DMS53 (cell line): ENCODE measurements at places on chromosomes 1 and 21.
A peak's percentile ranks its signal among the peaks of the same experiment; 100 is the strongest.

GRCh38 chr1:204268101-204268500, 54.3 kb upstream of the GOLT1A start:
- DNase-seq: peak; percentile 66

GRCh38 chr1:247304031-247304430, 27.6 kb downstream of the ZNF496 start:
- no peak for DNase-seq

GRCh38 chr1:33637846-33638440, 165.5 kb downstream of the ZSCAN20 start:
- DNase-seq: no peak

GRCh38 chr1:54493608-54494007, 54.4 kb upstream of the ACOT11 start:
- DNase-seq: no peak

DNA sequence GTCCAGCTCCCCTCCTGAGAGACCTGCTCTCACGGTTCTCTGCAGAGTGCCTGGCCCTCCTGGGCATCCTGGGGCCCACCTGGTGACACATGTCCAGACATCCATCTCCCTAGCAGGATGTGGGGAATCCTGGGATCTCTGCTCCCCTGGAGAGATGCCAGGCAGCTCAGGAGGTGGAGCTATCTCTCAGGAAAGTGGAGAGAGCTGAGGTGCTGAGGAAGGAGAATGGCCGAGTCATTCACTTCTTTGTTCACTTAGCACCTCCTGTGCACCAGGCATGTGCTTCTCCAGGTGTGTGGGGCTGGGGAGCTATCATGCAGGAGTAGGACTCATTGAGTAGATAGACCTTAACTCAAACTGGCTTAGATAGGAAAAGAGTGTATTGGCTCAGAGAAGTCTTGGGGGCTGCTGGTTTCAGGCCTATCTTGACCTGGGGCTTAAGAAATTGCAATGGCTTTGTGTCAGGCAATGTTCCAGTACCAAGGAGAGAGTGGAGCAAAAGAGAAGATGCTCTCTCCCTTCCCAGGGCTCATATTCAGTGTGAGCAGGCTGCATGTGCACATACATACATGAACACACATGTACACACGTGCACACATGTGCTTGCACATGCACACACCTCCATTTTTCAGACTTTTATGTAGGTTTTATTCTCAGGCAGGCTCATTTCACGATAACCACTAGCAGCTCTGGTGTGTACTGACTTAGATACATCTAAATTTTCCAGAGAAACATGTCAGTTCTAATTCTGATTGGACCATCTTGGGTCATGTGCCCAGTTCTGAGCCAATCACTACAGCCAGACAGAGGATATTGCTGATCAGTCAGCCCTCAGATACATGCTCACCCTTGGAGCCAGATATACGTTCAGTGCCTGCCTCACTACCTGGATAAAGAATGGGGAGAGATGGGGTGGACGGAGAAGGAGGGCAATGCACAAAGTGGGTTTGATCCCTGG, 437.6 kb downstream of the PTPRU start:
- DNase-seq: no peak

- no peak for DNase-seq
Measured at GRCh38 chr1:109773900-109774485, 10.3 kb upstream of the EPS8L3 start.

GRCh38 chr21:45109831-45110492, 35.6 kb downstream of the ADARB1 start:
- DNase-seq: no peak

GRCh38 chr1:43267291-43267805, 2.4 kb upstream of the TMEM125 start:
- DNase-seq: no peak

DNA sequence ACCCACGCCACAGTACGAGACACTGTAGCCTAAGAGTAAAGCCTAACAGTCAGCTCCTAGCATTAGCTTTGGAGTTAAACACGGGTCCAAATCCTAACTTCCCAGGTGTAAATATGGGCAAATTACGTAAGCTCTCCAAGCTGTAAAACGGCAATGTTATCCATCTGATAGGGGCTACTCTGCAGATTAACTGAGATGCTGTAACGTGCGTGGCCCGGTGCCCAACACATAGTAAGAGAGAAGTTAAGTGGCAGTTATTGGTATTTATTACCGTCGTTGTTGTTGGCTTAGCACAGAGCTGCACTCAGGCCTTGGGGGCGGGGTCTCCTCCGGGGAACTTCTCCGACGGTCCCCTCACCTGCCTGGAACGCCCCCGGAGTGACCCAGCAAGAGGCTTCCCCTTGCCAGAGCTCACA, 457 bp downstream of the TRAPPC3 start:
- DNase-seq: no peak

DNA sequence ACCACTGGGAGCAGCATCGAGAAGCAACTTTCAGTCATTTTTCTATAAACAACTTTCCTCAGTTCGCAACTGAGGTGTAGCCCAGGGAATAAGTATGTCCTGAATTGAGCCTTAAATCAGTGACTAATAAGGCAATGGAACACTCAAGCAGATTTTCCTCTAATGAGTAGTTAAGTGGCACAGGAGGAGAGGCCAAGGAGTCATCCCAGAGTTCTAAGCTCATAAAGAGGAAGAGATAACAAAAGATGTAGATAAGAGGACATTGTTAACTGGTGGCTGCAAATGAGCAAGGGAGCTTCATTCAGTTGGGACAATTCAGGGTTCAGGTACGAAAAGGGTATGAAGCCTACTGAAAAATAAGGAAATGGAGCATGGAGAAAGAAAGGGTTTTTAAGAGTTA, 64.5 kb downstream of the LRRC40 start:
- no peak for DNase-seq

DNA sequence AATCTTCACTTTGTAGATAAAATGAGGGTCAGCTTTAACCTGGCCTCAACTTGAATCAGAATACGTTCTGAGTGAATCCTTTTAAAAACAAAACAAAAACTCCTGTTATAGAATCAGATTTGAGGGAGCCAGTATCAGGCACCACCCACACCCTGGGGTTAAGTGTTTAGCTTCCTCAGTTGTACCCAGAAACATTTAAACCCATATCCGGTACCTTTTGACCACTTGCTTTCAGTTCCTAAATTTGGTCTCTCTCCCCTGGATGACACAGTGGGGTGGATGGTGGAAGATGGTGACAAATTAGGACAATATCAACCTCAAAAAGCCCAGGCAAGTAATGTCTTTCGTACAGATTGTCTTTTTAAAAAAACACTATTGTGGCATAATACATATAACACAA, 10.4 kb downstream of the KLHDC7A start:
- no peak for DNase-seq

GRCh38 chr1:7615138-7615537, 156.0 kb upstream of the VAMP3 start:
- DNase-seq: no peak

GRCh38 chr1:161792740-161793139, 26.6 kb downstream of the ATF6 start:
- peak; percentile 89 for DNase-seq

DNA sequence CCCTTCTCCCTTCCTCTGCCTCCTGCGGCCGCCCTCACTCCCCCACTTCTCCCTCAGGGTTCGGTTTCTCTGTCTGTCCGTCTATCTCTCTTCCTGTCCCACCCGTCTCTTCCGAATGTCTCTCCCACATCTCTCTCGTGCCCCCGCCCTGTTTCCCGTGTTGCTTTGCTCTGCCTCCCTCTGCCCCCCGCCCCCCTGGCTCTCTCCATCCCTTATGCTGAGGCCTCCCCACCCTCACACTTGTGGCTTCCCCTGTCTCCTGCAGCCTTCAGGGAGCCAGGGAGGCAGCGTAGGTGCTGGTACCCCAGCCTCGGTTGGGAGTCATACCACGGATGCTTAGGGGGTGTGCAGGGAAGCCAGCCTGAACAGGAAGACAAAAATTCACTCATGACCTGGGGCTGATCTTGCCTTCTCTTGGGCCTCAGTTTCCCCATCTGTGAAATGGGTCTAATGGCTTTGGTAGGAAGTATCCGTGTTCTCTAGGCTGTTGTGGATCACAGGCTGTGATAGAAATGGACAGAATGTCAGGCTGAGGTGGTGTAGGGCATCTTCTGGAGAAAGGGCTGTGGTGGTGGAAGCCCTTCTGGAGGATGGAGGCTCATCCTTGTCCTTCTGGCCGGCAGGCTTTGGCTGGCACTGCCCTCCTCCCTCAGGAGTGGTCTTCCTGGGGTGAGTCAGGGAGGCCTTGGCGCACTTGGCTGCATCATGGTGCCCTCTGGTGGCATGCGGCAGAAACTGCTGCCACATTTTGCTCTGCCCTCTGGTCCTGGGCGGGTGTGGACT, 55.5 kb downstream of the FOXO6 start:
- peak; percentile 88 for DNase-seq

DNA sequence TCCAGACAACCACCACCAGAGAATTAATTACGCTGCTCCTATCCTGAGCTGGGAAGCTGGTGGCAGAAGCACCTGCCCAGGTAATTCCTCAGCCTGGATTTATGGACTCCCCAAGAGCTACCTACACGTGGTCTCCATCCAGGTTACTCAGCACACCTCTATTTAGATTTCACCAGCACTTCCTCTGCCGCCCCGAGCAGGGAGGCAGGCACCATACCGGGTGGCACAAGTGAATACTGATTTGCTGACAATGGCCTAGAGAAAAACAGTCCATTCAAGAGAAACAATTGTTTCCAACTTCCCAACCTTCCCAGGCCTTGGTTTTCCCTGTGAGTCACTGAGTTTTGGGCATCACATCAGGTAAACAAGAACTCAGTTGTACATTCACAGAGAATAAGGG, 134.3 kb downstream of the MATN1 start:
- no peak for DNase-seq

GRCh38 chr1:47870946-47871676, 126.1 kb downstream of the TRABD2B start:
- peak; percentile 64 for DNase-seq

- no peak for DNase-seq
Measured at GRCh38 chr1:209829716-209830115, 1.9 kb downstream of the UTP25 start.

DNA sequence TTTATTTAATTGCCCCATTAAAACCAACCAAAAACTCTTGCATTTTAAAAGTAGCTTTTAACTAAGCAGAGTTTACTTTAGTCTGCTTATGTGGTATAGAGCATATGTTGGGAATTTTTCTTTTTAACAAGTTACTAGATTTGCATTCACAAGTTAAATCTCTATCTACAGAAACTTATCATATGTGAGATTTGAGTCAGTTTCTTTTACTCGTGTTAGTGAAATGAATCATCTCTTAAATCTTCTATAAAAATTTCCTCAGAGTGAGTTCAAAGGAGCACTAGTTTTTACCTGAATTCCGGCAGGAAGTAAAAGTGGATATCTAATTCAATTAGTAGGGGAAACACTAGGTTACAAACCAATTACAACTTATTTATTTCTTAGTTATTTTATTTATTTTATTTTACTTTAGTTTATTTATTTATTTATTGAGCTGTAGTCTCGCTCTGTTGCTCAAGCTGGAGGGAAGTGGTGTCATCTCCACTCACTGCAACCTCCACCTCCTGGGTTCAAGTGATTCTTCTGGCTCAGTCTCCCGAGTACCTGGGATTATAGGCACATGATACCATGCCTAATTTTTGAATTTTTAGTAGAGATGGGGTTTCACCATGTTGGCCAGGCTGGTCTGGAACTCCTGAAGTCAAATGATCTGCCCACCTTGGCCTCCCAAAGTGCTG, 1609.6 kb upstream of the B3GALT2 start:
- no peak for DNase-seq

DNA sequence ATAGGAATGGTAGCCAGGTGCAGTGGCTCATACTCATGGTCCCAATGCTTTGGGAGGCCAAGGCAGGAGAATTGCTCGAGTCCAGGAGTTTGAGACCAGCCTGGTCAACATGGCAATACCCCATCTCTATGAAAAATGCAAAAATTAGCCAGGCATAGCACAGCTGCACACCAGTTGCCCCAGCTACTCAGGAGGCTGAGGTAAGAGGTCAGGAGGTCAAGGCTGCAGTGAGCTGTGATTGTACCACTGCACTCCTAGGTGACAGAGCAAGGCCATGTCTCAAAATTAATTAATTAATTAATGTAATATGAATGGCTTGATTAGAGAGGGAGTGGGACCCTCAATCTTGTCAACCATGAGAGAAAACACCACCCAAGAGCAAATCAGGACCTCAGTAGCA, 198.7 kb upstream of the DUSP10 start:
- no peak for DNase-seq

- DNase-seq: peak; percentile 90
Measured at GRCh38 chr1:59967141-59967697, 40.6 kb upstream of the CYP2J2 start.

- DNase-seq: no peak
Measured at GRCh38 chr1:205805082-205805711, 7.8 kb downstream of the SLC41A1 start.

DNA sequence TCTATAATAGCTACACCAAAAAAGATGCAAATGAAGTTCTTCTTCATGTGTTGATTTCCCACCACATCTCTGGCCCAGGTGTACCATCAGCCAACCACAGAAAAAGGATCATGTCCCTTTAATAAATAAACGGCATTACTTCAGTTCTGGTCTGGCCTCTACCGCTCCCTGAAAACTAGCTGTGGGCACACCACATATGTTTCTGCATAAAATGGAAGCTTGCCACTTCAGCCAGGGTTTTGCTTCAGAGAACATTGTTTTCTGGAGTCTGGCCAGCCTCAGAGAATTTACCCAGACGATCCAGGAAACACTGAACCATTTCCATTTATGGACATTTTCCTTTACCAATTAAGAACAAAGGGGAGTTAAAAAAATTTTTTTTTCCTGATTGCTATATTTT, 5.8 kb upstream of the LAMC2 start:
- DNase-seq: peak; percentile 40

DNA sequence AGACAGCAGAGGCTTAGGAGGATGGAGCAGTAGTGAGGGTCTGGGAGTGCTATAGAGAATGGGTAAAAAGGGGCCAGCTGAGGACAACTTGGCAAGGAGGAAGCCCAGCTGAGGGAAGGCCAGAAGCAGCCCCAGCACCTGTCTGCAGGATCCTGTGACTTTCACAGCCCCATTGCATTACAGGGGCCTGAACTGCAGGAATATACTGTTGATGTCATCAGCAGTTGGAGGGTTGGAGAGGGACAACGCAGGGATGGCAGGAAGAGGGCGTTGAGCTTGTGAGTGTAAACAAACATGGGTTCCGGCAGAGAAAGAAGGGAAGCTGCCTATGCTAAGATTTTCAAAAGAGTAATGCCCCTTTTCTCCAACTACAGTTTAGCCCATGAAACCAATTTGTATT, 628.5 kb downstream of the SMYD3 start:
- peak; percentile 40 for DNase-seq

DNA sequence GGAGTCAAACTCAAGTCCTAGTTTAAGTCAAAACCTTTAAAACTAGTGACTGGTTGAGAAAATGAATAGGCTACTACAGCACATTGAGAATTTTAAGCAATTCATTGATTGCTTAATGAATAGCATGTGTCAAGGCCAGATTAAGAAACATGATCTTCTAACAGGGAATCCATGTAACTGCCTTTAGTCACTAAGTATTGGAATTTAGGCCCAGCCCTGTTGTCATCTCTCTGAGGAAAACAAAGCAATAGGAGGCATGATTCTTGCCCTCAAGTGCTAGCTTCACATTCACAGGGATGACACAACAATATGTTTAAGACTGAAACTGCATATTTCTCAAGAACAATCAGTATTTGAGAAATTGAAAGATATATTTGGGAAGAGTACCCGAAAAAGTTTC, 70.0 kb upstream of the PTGS2 start:
- DNase-seq: no peak
